NCI-H2171 (cell line): ENCODE measurements at places on chromosomes 2 and 18.
A peak's percentile ranks its signal among the peaks of the same experiment; 100 is the strongest.

DNA sequence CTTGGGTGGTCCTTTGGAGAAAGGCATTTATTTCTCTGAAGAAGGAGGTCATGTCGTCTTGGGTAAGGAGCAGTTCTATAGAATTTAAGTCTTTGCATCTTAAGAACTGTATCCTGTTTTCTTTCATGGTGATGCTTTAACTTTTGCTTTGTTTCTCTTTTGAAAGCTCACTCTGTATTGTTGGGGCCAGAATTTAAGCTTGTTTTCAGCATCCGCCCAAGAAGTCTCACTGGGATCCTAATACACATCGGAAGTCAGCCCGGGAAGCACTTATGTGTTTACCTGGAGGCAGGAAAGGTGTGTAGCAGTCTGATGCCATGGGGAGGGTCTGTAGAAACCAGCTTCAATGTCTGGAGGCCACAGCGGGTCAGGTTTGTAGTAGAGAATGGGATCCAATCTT is 64.7 kb upstream of the TTC39C start:
- DNase-seq: no peak

GRCh38 chr2:174634130-174635014 is 36.8 kb upstream of the WIPF1 start:
- no peak for DNase-seq

DNA sequence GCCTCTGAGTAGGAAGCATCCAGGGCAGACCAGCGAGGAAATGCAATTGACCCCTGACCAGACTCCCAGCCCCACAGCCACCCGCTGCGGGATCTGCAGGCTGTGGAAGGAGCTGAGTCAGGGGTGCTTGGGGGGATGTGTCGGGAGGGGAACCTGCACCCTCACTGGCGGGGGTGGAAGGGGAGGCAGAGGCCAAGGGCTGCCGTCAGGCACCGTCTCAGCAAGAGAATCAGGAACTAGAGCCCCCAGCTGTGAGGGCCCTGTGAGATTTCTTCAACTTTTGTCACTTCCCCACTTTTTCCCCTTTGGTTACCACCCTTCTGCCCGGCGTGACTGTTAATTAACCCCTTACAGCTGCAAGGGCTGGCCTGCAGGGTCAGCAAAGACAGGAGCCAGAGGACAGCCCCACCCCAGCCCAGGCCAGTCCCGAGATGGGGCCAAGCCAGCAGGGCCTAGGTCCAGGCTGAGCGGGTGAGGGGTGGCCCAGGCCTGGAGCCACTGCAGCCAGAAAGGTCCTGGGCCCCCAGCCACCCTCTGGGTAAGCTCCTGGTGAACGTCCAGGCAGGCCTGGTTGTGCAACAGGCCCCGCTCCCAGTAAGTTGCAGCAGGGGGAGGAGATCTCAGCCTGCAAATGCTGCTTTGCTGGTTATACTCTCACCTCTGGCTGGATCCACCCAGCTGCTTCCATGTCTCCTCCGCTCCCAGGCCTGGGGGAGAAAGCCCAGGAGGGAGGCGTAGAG is 147.0 kb upstream of the ID2 start:
- DNase-seq: no peak

DNA sequence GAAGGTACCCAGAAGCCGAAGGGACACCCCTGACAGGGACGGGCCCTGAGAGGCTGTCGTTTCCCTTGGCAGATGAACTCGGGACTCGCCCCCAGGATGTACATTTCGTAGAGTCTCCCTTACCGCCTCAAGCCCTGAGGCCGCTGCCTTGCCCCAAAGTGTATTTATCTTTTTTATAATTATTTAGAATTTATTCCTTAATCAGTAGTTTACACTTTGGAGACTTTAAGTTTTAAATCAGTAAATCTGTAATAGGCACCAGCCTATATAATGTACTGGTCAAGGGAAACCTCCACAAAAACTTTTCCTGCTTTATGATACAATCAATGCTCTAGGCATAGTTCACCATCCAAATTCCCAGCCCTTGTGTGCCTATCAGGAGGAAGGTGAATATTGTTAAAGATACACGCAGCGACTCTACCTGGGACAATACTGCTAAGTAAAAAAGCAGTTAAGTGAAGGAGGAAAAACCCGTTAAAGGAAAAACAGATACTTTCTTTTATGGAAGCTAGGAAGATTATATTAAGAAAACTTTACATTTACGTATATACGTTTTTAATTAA is 848 bp downstream of the VRK2 start:
- no peak for DNase-seq

DNA sequence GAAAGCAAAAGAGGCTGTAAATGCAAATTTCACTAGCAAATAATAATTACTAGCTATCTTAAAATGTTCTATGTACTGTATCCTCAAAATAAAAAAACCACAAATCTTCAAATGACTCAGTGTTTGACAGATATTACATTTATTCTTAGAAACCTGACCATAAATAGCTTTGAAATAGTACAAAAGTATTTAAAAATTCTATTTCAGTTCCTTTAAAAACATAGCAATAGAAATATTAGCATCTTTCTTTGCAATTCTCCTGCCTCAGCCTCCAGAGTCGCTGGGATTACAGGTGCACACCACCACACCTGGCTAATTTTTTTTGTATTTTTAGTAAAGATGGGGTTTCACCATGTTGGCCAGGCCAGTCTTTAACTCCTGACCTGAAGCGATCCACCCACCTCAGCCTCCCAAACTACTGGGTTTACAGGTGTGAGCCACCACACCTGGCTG is 50.6 kb downstream of the MSH6 start:
- no peak for DNase-seq

GRCh38 chr2:19611491-19612332 is 253.3 kb upstream of the OSR1 start:
- no peak for DNase-seq

GRCh38 chr2:77813599-77813998 is 291.4 kb upstream of the LRRTM4 start:
- DNase-seq: no peak

- DNase-seq: no peak
Observed at GRCh38 chr2:158187908-158188307, 86.2 kb downstream of the UPP2 start.

GRCh38 chr18:34493566-34494358 is 216.3 kb upstream of the DTNA start:
- DNase-seq: peak; percentile 63

- DNase-seq: no peak
Observed at GRCh38 chr2:17083902-17084301, 418.3 kb upstream of the CYRIA start.

DNA sequence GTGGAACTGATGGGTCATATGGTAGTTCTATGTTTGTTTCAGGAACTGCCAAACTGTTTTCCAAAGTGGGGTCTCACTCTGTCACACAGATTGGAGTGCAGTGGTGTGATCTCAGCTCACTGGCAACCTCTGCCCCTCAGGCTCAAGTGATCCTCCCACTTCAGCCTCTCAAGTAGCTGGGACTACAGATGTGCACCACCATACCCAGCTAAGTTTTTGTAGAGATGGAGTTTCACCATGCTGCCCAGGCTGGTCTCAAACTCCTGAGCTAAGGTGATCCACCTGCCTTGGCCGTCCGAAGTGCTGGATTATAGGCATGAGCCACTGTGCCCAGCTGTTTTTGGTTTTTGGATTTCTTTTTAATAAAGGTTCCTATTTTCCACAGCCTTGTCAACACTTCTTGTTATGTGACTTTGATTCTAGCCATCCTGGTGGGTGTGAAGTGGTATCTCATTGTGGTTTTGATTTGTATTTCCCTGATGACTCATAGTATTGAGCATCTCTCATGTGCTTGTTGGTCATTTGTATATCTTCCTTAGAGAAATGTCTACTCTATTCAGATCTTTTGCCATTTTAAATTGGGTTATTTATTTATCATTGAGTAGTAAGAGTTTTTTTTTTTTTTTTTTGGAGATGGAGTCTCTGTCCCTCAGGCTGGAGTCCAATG is 22.8 kb downstream of the NPC1 start:
- no peak for DNase-seq

DNA sequence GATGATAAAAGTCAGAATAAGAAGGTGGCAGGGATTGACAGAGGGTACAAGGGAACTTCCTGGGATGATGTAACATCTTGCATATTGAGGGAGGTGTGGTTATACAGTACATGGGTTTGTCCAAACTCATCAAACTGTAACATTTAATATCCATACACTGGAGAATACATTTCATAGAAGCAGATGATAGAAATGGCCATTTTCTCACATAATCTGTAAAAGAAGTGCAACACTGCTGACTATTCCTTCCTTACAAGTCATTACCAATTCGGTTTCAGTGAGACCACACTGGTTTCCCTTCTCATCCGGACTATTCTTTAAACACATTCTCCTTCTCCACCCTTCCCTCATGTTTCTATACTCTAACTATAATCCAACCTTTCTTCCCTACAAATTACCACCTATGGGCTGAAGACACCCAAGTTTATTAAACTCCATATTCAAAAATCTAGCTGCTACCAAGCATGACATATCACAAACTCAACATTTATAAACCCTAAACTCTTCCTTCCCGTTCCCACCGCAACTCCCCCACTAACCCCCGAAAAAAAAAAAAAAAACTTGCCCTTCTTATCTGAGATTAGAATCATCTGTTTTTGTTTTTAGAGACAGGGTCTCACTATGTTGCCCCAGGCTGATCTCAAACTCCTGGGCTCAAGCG is 1.6 kb downstream of the COX7A2L start:
- DNase-seq: no peak
